Stimulated activated CD4-positive, alpha-beta T cell treated with anti-CD3 and anti-CD28 coated beads, Interleukin-15, amount 100 ng/mL, for 1 hour (primary cell): ENCODE measurements at places on chromosomes 5 and 9.
A peak's percentile ranks its signal among the peaks of the same experiment; 100 is the strongest.

DNA sequence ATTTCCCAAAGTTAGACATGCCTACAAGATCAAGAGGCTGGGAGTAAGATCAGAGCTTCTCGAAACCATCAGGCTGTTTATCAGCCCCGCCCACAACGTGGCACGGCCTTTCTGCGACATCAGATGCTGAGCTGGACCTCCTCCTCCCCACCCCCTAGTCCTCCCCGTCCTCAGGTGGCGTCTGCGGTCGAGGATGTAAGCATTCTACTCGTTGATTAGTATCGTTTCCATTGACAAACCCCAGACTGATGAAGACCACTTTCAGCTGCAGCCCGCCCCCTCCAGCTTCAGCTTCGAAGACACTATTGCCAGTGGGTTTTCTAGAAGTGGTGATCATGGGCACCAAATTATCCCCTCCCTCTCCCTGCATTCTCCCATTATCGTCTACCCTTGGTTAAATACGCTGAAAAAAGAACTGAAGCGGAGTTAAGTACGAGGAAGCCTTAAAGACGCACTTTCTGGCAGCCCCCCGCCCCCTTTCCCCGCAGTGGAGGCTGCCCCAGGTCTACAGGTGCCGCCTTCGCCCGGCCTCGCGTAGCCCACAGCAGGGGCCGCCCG is 1.1 kb downstream of the PPIC start:
- DNase-seq: no peak

DNA sequence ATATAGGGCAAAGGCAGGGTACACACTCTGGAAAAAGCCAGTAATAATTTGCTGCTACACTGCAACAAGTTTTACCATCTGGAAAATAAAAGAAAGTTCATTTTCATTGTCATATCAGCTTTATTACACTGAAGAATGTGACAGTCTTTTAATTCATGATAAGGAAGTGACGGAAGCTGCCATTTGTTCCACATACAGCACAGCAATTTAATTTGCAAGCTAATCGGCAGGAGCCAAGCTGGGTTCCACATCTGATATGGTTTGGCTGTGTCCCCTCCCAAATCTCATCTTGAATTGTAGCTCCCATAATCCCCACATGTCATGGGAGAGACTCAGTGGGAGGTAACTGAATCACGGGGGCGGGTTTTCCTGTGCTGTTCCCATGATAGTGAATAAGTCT is 16.5 kb downstream of the PRELID2 start:
- DNase-seq: no peak

GRCh38 chr5:36507332-36507952 is 99.0 kb upstream of the SLC1A3 start:
- peak; percentile 45 for DNase-seq

DNA sequence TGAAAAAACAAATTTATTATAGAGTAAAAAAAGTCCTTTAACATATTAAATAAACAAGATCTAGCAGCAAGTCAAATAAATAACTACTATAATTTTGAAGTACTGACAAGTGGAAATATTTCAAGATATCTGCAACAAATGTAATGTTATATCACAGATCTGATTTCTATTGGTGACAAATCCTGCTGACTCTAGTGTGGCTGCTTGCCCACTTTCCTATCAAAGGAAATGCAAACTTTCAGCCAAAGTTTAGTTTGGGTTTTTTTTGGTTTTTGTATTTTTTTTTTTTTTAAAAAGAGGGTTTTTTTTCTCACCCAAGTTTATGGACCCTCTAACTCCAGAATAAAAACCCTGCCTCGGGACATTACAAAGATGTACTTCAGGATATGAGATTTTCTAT is 12.9 kb downstream of the ADRA1B start:
- no peak for DNase-seq

DNA sequence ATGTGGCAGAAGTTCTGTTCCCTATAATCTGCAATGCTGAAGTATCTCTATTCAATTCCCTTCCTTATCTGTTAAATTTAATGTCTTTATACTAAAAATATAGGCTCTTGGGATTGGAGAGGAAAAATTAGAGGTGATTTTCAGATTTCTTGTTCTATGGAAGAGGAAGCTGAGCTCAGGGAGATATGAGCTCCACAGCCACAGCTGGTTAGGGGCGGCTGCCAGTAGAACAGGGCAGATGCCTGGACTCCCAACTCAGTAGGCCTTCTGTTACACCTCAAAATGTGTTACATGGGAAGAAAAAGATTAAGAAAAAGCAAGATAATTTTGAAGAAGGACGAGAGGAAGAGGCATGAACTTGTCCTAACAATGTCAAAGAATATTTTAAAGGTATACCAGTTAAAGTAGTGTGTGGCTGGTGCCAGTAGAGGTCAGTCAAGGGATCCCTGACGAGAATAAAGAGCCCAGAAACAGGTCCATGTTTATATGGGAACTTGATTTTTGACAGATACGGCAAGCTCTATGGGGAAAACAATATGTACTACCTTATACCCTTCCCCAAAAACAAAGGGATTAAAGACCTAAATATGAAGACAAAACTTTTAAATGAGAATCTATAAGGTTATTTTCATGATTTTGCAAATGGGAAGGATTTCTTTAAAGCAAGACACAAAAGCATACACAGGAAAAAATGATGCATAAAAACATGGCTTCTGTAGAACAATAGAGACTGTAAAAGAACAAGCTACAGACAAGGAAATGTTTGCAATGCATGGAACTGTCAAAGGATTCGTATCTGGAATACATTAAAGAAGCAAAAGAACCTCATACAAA is 28.7 kb downstream of the DNAJC21 start:
- no peak for DNase-seq

DNA sequence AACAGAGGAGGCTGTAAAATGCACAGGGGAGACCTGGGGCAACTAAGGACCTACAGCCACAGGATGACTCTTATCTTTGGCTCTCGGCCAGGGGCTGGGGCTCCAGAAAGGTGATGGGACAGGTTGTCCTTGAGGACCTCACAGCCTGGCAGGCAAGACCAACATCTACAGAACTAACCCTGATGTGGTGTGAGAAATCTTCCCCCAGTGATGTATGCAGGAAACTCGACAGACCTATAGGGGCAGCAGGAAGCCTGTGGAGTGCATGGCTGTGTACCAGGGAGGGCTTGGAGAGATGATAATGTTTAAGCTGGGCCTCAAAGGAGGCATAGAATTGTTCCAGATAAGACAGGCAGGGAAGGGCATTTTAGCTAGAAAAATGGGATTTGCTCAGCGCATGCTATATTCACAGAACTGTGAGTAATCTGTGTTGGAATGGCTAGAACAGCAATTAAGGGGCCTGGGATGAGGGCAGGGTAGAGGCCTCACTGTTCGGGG is 68.5 kb upstream of the SLC25A51 start:
- no peak for DNase-seq

- DNase-seq: no peak
Measured at GRCh38 chr5:174097486-174098185, 52.1 kb downstream of the NSG2 start.

DNA sequence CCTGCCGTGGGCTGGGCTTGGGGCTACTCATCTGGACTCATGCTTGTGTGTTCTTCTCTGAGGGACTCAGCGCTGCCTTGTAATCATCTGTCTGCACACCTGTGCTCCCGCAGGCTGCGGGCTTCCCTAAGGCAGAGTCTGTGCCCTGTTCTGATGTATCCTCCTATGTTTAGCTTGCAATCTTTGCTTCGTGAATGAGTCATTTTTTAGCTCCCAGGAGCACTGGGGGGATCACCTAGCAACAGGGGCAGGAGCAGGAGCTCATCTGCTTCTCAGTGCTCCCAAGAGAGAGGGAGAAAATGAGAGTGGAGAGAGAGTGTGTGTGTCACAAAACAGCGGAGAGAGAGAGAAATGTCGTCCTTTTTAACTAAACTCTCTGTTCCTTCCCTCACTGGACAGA is 202.4 kb upstream of the ZNF618 start:
- no peak for DNase-seq

GRCh38 chr5:85893996-85894395 is 723.7 kb upstream of the COX7C start:
- DNase-seq: no peak

DNA sequence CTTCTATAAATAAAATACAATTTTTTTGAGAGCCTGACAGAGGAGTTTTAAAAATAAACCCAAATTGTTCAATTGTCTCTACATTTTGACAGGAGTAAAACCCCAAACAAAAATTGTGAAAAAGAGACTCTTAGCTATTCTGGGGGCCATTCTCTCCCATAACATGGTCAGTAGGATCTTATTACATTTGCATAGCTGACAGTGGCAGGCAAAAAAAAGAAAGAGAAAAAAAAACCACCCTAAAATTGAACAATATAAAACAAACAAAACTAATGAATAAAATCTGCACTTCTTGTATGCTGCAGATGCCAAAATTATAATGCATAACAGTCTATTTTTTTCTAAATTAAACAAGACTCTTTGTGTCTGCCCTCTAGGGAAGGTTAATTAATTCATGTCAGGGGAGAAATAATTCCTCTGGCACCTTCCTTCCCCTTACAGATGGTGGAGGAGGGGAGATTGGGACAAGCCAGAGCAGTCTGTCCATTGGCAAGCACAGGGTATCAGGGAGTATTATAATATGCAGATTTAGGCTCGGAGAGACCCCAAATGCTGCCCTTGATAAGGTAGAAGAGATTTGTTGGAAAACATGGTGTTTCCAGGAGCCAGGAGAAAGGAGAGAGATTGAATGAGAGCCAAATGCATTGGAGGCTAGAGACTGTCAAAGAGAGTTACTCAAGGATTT is 79.7 kb upstream of the CDH6 start:
- no peak for DNase-seq

DNA sequence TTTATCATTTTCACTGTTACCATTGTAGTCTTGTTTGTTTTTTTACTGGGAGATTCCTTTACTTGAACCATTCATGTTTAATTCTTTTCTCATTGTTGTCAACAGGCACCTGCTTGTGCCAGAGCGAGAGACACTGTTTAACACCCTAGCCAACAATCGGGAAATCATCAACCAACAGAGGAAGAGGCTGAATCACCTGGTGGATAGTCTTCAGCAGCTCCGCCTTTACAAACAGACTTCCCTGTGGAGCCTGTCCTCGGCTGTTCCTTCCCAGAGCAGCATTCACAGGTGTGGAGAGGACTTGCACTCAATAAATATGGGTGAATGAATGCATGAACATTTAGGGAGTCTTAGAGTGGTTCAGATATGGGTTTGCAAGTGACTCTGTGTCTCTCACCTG is 37.5 kb downstream of the NUP214 start:
- DNase-seq: no peak

GRCh38 chr5:172107571-172107970 is 80.5 kb downstream of the STK10 start:
- DNase-seq: no peak
